ENCODE measurements at places on chromosomes 1 and 21. TPM values are rescaled to one million over a fixed set of nuclear protein-coding genes. Genes with fewer than 3 reads are reported as not detected.

DNA sequence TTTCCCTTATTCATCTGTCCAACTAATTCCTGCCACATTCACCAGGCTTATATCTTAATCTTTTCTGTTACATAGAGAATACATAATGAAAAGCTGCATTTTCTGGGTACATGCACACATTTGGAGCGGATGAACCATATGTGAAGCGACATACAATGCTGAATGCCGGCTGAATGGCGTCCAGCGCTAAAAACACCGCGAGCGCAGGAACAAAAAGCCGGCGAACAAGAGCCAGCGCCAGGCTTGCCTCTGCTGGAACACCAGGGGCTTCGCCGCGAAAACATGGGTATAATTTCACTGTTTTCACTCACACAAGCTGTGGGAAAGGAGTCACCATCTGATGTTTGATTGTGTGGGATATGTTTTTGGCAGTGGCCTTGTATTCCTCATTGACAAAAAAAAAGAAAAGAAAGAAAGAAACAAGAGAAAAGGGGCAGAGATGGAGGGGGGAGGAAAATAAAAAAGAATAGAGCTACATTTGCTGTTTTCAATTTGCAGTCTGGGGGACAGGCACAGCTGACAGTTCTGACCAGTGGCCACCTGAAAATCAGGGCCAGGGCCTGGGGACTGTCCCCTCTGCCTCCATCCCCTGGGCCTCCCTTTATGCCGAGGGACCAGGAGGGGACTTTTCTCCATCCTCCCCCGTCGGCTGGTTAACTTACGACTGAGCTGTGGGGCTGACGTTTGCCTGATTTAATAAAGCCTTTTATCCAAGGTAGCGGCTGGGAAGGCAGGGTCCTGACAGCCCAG, 70.2 kb upstream of the OLIG2 start:
- DNase-seq = no peak

DNA sequence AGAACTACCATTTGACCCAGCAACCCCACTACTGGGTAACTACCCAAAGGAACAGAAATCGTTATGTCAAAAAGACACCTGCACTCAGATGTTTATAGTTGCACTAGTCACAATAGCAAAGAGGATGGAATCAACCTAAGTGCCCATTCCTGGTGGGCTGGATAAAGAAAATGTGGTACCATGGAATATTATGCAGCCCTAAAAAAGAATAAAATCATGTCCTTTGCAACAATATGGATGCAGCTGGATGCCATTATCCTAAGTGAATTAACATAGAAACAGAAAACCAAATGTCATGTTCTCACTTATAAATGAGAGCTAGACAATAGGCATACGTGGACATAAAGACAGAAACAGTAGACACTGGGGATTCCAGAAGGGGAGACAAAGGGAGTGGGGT, 32.5 kb upstream of the IRF2BP2 start:
- DNase-seq = no peak

Gene TNFRSF1B
- total RNA-seq = 51.8 TPM

Gene FAM177B
- 1.0 TPM for total RNA-seq

Gene DCDC2B
- total RNA-seq = not detected

Gene CCDC17
- 5.9 TPM for total RNA-seq
